Stimulated activated CD8-positive, alpha-beta memory T cell treated with anti-CD3 and anti-CD28 coated beads, Interleukin-4, amount 100 ng/mL, for 4 hours (primary cell): ENCODE measurements at places on chromosomes 2 and 18.

- no peak for DNase-seq
Measured at GRCh38 chr2:88220718-88221117, 50.6 kb downstream of the THNSL2 start.

DNA sequence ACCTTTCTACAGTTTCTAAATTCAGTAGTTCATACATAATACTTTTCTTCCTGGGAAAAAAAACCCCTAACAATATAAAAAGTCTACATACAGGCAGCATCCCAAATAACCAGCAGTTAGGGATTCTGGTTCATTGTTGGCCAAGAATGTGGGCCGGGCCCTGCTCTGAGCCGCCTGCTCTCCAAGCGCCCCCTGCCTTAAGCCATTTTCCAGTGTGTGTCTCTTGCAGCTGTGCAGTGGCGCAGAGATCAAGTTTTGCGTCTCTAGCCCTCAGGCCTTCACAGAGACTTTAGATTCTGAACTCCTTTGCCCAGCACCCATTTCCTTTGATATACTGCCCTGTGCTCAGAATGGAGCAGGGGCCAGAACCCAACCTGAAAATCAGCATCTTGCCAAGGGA lies 32.9 kb downstream of the RMC1 start:
- no peak for DNase-seq

DNA sequence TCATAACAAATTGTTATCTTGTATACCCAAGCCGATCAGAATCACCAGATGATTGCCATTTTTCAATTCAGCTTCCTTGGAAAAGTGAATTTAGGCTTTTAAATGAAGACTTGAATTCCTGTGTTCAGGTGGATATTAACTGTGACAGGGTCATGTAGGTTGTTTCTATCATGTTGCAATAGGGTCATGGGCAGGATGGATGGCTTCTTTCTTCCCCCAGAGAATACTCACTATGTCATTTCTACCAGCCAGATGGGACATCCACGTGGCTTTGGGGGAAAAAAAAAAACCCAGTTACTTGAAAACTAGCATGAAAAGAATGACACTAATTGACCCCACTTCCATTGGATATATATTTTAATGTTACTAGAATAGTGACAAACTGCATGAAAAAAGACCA lies 14.6 kb upstream of the DSG2 start:
- no peak for DNase-seq

- no peak for DNase-seq
Measured at GRCh38 chr2:149329489-149330126, 779 bp upstream of the LYPD6 start.

GRCh38 chr2:159160412-159160811 lies 126.1 kb downstream of the WDSUB1 start:
- DNase-seq = no peak

DNA sequence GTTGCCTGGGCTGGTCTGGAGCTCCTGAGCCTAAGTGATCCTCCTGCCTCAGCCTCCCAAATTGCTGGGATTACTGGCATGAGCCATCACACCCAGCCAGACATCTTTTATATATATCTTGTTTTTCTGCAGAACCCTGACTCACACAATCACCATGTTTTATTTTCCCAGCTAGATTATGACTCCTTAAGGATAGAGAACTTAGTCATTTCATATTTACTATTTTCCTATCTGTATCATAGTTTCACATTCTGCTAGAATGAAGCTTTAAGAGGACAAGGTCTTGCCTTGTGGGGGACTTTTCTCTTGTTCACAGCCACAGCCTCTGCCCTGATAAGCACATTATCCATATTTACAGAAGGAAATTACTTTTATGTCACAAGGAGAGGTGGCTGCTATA lies 73.9 kb downstream of the LBH start:
- no peak for DNase-seq

- DNase-seq = no peak
Measured at GRCh38 chr2:219178377-219179175, 501 bp downstream of the RETREG2 start.

DNA sequence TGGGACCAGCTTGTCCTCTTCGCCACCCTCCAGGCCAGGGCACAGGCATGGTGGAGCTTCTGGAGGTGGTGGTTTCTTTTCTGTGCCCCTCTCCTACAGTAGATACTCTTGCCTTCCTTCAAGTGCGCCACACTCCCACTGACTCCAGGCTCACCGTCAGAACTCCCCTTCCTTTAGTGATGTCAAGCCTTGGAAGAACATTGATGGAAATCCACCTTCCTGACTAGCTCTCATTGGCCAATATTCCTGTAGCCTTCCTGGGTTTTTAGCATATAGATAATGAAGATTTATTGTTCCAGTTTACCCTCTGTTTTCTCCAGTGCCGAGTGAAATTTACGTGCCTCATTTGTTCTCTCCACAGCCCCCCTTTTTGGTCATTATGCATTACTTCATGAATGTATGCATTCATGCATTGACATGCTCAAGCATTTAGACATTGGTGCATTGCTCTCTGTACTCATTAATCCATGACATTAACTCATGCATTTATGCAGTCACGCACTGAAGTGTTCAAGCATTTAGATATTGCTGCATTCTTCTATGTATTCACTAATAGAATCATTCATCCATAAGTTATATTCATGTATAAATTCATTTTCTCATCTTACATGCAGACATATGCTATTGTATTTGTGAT lies 37.3 kb downstream of the PLB1 start:
- no peak for DNase-seq

- DNase-seq = no peak
Measured at GRCh38 chr2:189851174-189851826, 67.0 kb downstream of the PMS1 start.

DNA sequence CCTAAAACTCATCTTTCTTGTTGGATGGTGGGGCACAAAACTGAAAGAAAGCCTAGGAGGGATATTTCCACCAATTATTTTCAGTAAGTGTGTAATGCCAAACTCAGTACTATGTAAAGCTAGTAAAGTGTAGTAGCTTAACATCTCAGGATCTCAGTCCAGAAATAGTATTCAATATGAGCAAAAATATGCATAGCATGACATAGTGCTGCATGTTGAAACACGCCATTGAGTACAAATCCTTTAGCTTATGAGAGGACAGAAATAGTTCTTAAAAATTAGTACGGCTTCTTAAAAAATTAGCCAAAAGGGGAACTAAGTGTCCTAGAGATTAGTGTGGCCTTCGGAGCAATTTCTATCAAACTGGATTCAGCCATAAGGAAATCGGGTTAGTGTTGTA lies 21.7 kb upstream of the ATL2 start:
- no peak for DNase-seq

- no peak for DNase-seq
Measured at GRCh38 chr2:54535599-54536195, 79.6 kb downstream of the SPTBN1 start.

GRCh38 chr18:33745871-33746545 lies 168.0 kb downstream of the ASXL3 start:
- no peak for DNase-seq

GRCh38 chr2:81648370-81648769 lies 1343.8 kb upstream of the LRRTM1 start:
- no peak for DNase-seq

- no peak for DNase-seq
Measured at GRCh38 chr18:6650747-6651146, 78.8 kb upstream of the ARHGAP28 start.
